Pulmonary artery endothelial cell (primary cell): ENCODE measurements at places on chromosomes 7 and 10. TPM values are rescaled to one million over a fixed set of nuclear protein-coding genes. Genes with fewer than 3 reads are reported as not detected.

Gene TUBAL3
- 0.11 and 0.73 TPM in 2 replicates for total RNA-seq

Gene ERVW-1
- total RNA-seq = not detected in 2 replicates

Gene ATXN7L1
- total RNA-seq = 2.8 and 5.2 TPM in 2 replicates

Gene ATP5F1C
- total RNA-seq = 308 and 315 TPM in 2 replicates

Gene SRGN
- total RNA-seq = 1,537 and 1,720 TPM in 2 replicates

Gene GIMAP7
- total RNA-seq = 48.7 and 72.0 TPM in 2 replicates

Gene IDI2
- total RNA-seq = not detected in 2 replicates

Gene C10orf105
- total RNA-seq = not detected in 2 replicates
